ENCODE measurements at places on chromosomes 16 and 17.
A peak's percentile ranks its signal among the peaks of the same experiment; 100 is the strongest.

DNA sequence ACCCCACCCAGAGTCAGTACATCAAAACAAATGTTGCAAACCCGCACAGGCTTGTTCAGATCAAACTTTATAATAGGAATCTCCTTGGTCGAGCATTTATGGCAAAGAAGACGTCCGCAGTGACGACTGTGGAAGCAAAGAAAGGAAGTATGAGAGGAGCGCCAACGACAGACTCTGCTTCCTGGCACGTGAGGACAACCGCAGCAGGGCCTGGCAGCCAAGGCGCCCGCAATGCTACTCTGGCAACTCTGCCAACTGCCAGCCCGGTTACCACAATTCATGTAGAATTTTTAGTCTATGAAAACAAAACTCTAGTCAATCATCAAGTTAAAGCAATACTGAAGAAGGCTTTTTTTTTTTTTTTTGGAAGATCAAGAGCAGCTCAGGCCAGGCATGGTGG, 24.8 kb downstream of the CYB5D2 start:
- no peak for DNase-seq

GRCh38 chr16:81601008-81601428, 156.4 kb downstream of the CMIP start:
- no peak for DNase-seq

GRCh38 chr17:63647065-63647725, 25.0 kb downstream of the MAP3K3 start:
- DNase-seq = no peak

DNA sequence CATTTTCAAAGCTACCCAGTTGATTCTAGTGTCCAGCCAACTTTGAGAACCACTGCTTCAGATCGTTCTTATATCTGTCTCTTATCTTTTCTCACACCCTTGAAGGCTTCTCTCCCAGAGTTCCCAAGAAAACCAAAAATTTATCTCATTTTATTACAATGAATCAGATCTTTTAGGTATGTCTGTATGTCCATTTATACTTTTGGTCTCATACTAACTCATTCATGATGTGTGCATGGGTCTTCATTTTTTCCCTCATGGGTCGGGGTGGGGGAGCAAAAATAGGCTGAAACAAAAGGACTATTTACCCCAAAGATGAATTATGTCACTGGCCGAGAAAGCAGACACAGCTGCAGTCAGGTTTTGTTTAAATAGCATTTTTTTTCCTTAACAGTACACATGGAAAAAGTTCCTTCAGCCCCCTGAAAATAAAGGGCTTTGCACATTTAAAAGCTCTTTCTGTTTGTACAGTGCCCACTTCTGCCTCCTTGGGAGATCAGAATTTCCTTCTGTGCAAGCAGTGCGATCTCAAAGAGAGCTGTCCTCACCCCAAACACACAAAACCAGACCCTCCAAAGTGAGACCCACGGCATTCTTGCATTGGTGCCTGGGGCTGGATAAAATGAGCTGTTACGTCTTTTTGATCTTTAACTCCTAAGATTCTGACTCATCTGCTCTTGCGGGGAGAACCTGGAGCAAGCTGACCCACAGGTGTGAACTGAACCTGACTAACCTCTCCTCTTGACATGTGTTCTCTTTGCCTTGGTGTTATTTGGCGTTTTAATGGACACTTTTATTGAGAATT, 251.2 kb upstream of the ELAC2 start:
- no peak for DNase-seq

- no peak for DNase-seq
Observed at GRCh38 chr17:49191409-49191916, 18.9 kb downstream of the GNGT2 start.

DNA sequence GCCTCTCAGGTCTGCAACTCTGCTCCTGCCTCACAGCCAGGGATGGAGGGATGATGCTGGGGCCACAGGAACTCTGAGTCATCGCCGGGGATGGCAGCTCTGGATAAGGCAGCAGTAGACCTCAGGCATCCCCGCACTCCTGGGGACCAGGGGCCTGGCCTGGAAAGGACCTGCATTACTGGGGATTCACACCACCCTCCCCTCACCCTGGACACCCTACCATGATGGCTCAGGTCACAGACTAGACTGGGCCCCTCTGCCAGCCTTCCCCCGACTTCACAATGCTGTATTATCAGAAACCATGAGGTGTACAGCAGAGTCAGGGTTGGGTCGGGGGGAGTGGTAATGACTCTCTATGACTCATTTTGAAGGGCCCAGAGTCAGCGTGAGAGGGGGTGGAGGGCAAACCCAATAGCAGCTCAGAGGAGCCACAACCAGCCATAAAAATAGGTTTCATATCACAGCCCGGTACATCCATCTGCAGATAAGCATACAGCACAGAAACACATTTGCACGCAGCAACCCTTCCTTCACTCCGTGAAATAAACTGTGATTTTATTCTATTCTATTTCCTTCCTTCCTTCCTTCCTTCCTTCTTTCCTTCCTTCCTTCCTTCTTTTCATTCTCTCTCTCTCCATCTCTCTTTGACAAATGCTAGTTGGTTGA, 28.8 kb downstream of the DYNLRB2 start:
- DNase-seq = peak; percentile 59
